Activated CD4-positive, alpha-beta T cell treated with anti-CD3 and anti-CD28 coated beads, Interleukin-2, Interleukin-4, amounts not matched to agents 100 ng/mL and 50 ng/mL, durations not matched to agents 16 hours and 8 hours (primary cell): ENCODE measurements at places on chromosomes 3 and 15.

- no peak for DNase-seq
Measured at GRCh38 chr3:185646382-185647133, 60.5 kb downstream of the SENP2 start.

DNA sequence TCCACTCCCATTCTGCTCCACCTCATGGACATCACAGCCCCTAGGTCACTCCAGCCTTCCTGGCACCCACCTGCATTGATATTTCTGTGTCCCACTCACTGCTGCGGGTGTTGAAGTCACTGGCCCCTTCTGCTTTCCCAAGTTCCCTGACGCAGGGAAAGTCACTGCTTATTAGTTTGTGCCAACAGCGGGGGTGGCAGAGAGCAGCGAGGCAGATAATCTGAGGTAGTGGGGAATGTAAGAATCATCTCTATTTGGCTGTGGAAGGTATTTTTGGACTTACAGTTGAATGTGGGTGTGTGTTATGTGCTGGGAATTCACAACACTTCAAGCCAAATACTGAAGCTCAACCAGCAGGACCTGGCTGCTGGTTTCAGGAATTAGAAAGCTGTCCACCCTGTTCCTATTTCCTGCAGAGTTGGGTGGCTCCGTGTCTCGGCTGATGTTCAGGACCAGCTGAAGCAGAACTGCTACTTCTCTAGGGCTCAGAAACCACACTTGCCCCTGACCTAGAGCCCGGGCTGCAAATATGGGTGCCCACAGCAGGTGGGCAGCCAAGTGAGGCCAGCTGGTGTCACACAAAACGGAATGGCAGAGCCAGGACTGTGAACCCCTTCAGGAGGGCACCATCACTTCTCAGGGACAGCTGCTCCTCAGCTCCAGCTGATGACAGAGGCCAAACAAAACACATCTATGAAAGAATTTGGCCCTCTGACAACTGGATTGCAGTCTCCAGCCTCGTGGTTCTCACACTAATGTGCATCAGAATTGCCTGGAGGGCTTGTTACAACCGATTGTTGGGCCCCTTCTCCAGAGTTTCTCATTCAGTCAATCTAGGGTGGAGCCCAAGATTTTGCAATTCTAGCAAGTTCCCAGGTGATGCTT lies 57.7 kb downstream of the SEMA5B start:
- DNase-seq: no peak

- DNase-seq: no peak
Measured at GRCh38 chr15:101003081-101003480, 83.9 kb downstream of the LRRK1 start.

DNA sequence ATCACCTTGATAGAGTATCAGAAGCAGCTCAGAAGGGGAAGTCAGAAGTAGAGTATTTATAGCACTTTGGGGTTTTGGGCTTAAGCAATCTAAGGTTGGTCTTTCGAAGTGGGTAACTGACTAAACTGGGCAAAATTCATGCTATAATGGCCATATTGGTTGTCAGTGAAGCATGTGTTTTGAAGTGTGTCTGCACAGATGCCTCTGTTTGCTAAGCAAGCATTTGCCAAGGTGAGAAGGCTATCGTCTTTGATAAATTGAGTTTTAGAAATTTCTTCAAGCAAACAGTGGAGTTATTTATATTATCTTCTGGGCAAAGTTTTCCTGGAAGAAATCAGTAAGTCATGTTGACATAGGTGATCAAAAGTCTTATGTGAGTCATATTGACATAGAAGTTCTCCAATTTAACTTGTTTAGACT lies 412.8 kb upstream of the TGFBR2 start:
- DNase-seq: no peak

- DNase-seq: no peak
Measured at GRCh38 chr3:5349343-5349742, 161.8 kb downstream of the EDEM1 start.

- no peak for DNase-seq
Measured at GRCh38 chr3:27578032-27578431, 93.8 kb upstream of the SLC4A7 start.

DNA sequence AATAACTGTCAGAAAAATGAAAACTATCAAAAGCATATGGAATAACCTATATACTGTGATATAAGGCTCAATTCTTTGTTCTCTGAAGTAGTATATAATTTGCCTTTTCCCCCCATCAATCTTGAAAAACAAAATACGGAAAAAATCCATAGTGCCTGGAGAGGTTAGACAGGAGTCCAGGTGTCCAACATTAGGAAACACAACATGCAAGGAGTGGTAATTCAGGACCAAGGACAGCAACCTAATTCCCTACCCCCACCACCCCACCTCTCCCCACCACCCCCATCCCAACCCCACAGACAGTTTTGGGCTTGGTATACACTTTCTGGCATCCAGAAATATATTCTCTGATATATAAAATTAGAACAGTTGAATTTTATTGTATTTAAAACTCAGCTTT lies 55.1 kb upstream of the SLC25A26 start:
- DNase-seq: no peak

GRCh38 chr3:24128199-24129005 lies 183.3 kb downstream of the NR1D2 start:
- no peak for DNase-seq

GRCh38 chr3:113600418-113601182 lies 68.2 kb downstream of the SIDT1 start:
- DNase-seq: no peak

DNA sequence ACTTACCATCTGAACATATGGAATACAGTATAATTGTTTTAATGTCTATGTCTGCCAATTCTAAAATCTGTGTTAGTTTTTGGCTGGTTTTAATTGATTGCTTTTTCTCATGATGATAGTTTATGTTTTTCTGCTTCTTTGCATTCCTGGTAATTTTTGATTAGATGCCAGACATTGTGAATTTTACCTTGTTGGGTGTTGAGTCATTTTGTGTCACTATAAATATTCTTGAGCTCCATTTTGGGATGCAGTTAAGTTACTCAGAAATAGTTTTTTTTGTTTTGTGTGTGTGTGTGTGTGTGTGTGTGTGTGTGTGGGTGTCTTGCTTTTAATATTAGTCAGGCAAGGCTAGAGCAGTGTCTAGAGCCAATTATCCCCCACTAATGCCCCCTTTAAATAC lies 818.8 kb upstream of the NR2F2 start:
- no peak for DNase-seq

DNA sequence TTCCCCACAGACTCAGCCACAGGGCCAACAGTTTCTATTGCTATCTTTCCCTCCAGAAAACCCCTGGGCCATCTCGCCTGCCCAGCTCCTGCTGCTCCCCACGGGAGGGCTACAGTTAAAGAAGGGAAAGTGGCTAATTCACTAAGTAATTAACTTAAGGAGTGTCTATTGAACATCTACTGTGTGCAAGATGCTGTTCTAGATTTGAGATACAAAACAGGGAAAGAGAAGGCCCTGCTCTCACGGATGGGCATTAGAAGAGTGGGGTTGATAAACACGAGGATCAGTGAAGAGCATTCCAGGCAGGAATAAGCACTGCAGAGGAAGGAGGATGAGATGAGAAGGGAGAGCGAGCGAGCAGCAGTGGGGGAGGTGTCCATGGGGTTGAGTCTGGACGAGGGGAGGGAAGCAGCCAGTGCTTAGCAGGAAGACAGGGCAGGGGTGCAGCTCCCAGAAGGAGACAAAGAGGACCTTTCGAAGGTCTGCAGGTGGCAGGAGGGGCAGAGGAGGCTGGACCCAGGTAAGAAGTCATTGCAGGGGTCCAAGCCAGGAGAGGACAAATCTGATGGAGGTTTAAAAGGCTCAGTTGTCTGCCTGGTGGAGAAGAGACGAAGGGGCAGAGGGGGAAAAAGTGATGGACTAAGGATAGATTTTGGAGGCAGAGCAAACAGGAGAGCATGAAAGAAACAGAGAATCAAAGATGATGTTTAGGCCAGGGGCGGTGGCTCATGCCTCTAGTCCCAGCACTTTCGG lies 64.7 kb downstream of the KLF15 start:
- no peak for DNase-seq

- no peak for DNase-seq
Measured at GRCh38 chr15:71366926-71367325, 251.7 kb downstream of the THSD4 start.

- DNase-seq: no peak
Measured at GRCh38 chr3:131503320-131503635, 507 bp upstream of the MRPL3 start.

DNA sequence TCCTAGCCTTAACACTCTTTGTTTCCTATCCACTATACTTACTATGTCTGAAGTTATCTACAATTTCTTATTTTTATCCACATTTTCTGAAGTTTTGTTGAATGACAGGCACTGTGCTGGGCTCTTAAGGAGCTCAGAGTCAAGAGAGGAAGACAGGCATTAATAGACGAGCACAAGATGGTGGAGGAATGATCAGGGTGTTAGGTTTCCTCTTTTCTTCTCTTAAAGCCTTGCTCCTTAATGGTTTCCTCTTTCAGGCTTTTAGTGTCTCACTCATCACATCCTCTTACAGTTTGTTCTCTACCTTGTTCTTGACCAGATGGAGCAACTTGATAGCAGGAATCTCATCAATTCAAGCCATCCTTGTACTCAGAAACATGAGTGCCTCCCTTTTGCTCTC lies 52.9 kb upstream of the BCL6 start:
- no peak for DNase-seq

DNA sequence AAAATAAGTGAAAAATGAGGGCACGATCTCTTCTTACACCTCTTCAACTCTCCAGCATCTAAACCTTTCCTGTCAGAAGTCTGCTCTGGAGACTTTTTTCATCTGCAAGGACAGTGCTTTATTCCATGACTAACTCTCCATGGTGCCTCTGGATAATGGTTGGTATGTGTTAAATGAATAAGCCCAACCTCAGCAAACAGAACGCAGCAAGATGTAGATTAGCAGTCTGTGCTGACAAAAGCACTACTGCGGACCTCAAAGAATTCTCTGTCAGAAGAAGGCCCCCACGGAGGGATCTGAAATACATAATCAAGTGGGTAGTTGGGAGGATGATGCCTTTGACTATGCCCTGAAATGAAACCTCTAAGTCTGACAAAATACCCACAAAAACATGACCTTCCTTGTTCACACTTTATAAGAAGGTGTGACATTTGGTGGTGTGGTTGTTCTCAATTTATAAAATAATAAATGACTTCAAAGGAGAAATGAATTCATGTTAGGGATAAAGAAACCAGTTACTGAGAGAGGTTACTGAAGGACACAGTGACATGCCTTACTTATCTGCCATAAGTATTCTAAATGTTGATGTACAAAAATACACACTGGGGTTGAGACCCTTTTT lies 43.2 kb upstream of the ADCY5 start:
- DNase-seq: no peak

DNA sequence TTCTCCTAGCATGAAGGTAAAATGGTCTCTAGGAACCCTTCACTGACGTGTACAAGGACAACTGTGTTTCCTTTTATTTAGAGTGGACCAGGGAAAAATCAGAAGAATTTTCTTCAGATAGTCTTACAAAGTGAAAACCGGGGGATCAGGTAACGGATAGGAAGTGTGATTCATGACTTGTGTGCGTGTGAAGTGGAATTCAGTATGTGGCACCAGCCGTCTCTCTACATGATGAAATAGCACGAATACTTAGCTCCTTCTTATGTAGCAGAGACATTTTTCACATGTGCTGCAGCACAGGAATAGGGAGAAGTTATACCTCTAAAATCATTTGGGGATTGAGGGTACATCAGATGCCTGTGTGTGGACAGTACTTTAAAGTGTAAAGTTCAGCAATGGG lies 159.2 kb downstream of the MEX3B start:
- DNase-seq: no peak

- no peak for DNase-seq
Measured at GRCh38 chr3:32420126-32421038, 28.7 kb downstream of the CMTM7 start.

GRCh38 chr3:153070511-153070868 lies 91.5 kb upstream of the RAP2B start:
- DNase-seq: no peak

DNA sequence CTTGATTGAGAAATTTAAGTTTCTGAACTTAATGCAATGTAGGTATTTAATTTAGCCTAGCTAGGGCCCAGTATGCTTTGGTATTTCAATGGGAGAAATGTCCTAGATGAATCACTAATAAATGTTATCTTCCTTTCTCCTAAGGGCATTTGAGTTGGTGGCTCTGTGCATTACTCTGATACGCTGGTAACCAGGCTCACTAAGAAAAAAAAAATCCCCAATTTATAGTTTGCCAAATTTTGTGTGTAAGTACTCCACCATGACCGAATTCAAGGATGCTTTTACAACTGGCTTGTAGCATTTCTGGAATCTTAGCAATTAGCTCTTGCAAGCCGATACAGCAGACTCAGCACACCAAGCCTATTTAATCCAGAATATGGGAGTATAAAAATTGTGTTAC lies 94.6 kb upstream of the LPP start:
- no peak for DNase-seq

GRCh38 chr3:97579365-97579764 lies 185.2 kb upstream of the ARL6 start:
- no peak for DNase-seq

DNA sequence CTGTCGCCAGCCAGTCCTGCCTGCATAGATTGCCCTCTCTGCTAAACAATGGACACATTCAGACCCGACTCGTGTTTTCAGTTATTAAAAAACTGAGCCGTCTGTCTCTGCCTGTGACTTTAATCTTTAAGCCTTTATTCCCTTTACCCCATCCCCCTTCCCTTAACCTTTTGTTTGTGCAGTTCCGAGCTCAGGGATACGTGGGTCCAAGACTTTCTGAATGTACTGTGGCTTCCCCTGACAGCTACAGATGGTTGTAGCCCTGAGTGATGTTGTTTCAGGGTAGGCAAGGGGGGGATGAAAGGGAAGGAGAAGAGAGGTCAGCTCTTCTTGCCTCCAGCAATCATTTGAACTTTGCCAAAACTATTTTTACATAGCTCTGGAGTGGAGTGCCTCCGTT lies 44.6 kb downstream of the EEFSEC start:
- DNase-seq: no peak

DNA sequence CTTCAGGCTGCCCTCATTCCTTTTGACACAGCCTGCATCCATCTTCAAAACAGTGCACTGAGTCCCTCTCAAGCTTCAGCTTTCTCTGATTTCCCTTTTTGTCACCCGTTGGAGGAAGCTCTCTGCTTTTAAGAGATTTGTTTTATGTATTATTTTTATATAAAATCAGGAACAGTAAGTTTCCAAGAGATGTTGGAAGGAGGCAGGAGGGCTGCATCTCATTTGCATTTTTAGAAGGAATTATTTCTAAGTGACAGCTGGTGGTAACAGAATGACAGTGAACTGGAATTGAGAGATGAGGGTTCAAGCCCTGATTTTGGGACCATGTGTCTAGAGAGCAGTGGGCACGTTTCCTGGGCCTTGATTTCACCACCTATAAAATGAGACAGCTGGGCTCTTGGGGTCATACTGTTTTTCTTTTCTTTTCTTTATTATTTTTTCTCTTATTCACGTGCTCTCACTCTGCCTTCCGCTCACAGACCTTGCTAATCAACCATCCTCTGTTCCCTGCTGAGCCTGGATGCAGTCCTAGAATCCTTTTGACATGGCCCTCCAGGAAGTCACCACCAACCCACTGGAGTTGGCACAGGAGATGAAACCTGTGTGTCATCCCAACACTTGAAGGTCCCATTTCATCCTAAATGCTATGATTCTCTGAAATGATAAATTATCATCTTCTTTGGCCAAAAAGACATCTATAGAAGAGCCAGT lies 148.6 kb downstream of the CACNA2D3 start:
- no peak for DNase-seq

GRCh38 chr15:83449937-83450506 lies 2.9 kb downstream of the SH3GL3 start:
- no peak for DNase-seq

- no peak for DNase-seq
Measured at GRCh38 chr3:64922213-64922612, 234.4 kb upstream of the ADAMTS9 start.
